ENCODE measurements at places on chromosomes 3 and 15.
A peak's percentile ranks its signal among the peaks of the same experiment; 100 is the strongest.

DNA sequence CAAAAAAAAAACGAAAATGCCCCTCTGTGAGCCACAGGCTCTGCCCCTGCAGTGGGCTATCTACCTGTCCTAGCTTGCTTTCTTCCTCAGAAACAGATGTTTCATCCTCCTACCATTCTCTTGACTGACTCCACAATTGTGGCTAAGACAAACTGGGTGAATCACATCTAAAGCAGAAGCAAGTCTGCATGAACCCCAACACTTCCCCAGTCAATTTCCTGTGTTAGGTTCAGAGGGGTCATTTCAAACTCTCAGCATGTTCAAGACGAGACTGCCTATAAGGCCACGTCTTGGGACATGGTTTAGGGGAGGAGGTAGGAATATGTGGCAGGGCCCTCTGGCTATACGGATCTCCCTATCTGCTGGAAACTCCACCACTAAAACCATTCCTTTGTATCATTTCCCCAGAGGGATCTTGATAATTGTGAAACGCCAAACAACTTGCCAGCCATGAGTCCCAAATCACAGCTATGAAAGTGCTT lies 28.6 kb upstream of the ANKDD1A start:
- DNase-seq = no peak

GRCh38 chr3:180059356-180059755 lies 22.6 kb upstream of the PEX5L start:
- DNase-seq = no peak

DNA sequence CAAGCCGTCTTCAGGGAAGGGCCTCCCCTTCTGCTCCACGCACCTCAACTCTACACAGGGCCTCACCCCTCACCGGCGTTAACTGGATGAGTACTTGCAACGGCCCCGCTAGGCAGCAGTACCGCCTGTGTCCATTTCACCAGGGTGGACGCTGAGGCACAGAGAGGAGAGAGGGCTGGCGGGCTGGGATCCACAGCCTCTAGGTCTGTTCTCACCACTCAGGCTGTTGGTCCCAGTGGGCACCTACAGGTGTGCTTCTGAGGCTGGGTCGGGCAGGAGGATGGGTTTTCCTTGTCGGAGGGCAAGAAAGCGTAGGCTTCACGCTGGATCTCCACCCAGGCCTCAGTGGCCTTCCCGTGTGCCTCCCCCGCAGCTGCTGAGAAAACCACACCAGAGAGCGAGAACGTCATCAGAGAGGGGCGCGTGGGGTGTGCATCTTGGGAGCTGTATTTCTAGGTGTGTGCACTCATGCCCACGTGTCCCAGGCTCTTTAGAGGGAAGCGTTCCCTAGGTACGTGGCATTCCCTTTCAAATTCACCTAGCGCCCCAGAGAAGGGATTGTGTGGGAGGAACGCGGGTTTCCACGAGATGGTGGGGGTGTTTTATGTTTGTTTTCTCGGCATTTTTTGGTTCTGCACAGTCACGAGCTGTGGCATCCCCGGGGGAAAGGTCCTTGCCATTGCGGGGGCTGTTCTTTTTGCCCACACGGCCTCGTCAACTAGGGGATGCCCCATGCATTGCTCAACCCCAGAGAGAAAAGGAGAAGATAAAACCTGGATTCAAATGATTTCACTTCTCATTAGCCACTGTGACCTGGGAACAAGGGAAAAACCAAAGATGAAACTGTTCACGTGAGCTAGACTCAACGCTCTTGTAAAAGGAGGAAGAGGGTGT lies 67.7 kb downstream of the MGLL start:
- DNase-seq = no peak

GRCh38 chr15:85702321-85703101 lies 92.2 kb downstream of the KLHL25 start:
- DNase-seq = no peak

DNA sequence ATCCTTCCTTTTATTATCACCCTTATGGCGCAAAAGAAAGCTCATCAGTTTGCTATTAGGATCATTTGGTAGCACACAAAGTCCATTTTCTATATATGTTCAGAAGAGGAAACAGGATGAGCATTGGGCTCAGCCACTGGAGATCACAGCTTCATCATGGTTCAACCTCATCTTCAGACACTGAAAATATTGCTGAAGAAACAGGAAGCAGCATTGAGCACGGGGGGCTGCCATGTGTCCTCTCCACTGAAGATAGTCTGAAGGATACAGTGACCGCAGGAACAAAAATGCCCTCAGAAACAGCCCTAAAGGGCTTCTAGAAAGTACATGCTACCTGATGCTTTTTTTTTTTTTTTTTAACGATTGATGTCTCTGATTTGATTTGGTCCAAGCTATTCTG lies 835.3 kb upstream of the CFAP20DC start:
- peak; percentile 59 for DNase-seq

- DNase-seq = no peak
These were observed 1.2 kb downstream of the CHST2 start for GRCh38 chr3:143120716-143121240.

DNA sequence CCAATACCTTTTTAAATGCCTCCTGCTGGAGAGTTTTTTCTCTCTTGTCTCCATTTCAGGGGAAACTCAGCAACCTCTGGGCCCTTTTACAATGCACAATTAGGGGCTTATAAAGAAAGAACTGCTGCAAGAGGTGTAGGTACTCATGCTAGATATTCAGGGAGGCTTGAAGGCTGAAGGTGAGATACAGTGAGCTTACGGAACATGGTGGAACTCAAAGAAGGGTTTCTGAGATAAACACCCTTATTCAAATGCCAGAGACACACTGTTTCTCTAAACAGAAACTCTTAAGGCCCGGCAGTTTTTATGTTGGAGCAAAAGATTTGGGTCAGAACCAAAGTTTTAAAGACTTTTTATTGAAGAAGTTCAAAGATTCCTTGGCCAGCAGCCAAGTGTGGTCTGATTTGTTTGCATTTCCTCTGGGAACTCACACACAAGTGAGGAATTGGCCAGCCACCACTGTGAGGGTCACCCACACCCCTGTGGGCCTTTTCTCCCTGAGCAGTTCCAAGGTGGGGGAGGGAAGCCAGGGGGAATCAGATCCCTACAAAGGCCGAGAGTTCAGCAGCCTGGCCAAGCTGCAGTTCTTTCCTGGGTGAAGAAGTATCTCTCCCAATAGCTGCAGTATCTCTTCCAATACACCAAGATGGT lies 47.8 kb downstream of the TNFAIP8L3 start:
- DNase-seq = no peak

GRCh38 chr15:60541481-60542299 lies 62.7 kb upstream of the ICE2 start:
- no peak for DNase-seq
